ENCODE measurements at places on chromosomes 5 and 9.

DNA sequence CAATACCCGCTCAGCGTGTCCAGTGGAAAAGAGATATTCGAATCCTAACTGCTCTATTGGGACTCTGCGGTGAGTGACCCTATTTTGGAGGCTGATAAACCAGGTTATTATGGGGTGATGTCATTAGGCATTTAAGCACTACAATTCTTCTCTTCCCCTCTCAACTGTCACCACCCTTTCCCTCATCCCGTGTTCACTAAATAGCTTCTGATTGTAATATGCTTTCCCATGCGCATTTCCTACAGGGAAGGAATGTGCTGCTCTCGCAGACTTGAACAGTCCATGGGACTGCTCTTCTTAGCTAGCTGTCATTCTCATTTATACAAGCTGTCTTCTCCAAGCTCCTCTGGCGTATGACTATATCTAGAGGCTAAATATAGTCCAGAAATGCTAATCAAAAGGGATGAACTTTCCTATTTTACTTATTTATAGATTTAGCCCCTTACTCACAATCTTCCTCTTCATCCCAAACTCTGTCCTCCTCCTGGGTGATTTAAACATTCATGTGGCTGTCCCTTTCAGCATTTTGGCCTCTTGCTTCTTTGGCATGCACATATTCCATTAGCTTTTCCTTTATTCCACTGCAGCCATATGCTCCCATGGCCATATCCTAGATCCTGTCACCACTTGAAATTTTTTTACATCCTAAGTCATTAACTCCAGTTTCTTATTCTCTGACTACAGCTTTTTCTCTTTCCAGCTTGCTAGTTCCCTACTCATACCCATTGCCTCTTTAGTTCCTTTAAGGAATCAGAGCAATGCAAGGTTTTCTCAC is 39.6 kb upstream of the CSNK1G3 start:
- DNase-seq: no peak

DNA sequence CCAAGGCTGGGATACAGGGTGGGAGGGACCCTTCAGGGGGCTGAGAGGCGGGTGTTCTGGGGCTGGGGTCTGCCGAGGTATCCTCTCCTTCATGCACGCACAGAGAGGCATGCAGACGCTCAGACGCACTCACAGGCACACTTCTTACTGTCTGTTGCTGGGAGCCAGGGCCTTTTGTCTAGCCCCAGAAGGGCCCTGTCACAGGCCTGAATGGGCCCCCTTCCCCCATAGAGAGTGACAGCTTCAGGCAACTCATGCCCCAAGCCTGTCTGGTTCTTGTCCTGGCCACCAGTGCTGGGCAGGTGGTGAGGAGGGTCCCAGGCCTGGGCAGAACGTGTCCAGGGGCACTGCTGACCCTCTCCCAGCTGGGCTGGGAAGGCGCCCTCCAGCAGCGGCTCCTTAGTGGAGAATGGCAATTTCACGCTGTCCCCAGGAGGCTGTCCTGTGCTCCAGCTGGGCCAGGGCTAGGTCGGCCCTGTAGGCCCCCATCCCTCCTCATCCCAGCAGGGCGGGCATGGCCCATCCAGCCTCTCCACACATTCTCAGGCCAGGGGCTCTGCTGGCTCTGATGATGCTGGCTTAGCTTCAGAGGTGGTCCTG is 45.3 kb downstream of the LMX1B start:
- DNase-seq: no peak

GRCh38 chr5:180847026-180847425 is 14.1 kb downstream of the ZFP62 start:
- no peak for DNase-seq

GRCh38 chr5:134813827-134814226 is 31.9 kb upstream of the C5orf24 start:
- no peak for DNase-seq

DNA sequence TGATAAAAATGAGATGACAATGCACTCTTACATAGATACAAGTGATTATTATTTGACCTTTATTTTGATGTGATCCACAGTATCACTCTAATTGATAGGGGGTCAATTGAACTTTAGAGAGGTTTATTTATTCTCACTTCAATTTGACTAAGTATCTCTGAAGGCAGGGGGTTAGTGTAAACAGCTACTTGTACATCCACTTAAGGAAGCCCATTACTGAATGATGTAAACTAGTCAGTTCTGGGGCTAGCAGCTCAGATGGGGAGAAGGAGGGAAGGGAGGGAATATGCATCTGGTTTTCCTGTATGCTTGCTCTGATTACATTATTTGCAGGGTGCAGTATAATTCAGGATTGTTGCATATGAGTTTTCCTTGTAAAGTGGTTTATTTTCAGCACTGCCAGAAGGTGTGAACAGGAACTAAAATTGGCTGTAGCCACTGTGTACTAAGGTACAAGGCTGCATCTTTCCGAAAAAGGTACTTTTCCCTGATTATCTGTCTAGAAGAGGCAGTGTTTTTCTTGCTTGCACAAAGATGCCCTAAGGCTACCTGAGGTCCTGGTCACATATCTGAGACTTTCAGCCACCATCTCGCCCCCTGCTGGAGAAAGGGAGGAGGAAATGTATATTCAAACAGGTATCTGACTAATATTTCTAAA is 51.2 kb downstream of the MRPS27 start:
- peak; percentile 25 for DNase-seq

GRCh38 chr5:107574287-107574686 is 96.5 kb downstream of the EFNA5 start:
- no peak for DNase-seq

GRCh38 chr9:68933434-68934328 is 80.2 kb downstream of the PRKACG start:
- DNase-seq: no peak

DNA sequence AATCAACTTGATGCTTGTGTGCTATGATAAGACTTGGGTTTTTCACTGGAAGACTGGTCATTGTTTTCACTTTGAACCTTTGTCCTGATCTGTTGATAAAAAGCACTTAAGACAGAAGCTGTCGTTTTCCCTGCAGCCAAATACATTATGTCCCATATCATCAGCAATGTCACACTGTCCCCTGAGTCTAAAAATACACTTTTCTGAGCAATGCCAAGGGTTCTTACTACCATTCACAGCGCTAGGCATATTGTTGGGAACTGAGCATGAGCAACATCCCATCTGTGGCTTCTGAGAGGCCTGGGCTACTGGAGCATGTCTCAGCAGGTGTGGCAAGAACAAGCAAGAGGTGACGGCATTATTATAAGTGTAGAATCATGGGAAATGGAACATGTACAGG is 81.8 kb downstream of the SEMA6A start:
- DNase-seq: no peak

DNA sequence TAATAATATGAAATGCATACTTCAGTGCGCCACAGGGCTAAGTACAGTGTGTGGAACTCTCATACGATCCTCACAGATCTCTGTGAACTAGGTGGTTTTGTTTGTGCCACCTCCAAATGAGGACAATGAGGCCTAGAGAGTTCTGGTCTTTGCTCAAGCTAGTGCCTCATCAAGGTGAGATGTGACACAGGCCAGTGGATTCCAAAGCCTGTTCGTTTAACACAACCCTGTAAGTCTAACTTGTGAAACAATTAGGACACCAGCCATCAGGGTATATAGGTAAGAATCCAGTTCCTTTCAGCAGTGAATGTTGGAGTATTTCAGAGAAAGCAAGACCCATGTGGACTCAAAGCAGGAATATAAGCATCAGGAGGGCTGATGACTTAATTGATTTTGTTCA is 130.7 kb upstream of the GAS1 start:
- no peak for DNase-seq

DNA sequence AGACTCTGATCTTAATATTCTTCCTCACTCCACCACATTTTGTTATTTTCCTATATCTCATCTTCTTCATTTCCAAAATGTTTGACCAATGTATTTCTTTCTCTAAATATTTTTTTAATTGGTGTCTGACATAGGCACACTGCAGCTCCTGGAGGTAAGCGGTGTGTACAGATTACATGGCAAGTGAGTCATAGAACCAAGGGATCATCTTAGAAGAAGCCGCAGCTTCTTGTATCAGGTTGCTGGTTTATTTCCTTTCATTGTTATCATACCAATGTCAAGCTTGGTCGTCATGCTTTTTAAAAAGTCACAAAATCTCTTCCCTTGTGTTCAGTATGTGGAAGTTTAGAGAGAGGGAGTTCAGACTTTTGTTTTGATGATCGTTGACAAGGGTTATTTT is 526.1 kb upstream of the CDH18 start:
- DNase-seq: no peak

DNA sequence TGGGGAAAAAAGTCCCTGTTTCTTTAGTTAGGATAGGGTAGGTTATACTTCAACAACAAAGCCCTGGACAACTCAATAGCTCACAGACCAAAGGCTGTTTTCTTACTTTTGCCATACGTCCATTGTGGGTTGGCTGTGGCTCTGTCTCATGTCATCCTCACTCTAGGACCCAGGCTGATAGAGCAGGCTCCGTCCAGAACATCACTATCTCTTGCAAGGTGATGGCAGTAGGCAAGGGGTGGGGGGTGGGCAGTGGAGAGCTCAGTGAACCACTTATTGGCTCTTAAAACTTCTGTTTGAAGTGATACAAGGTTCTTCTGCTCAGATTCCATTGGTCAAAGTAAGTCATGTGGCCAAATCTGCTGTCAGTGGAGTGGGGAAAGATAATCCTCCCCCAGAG is 126.4 kb downstream of the CMYA5 start:
- no peak for DNase-seq

DNA sequence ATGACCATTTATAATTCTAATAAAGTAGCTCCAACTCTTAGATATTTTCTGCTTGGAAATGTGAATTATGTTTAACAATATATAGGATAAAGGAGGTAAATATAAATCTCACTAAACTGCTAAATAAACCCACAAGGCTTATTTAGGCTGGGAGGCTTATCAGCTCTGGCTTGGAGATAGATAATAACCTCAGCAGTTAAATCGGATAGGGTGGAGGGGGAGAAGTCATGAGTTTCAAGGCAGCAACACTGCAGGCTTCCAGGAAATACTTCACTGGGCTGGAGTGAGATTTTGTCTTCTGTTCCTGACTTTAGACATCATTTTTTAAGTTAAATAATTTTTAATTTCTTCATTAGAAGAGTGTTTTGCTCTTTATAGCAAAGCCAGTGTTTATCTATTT is 80.0 kb upstream of the ITGA2 start:
- DNase-seq: no peak

- no peak for DNase-seq
Observed at GRCh38 chr5:170451747-170452365, 52.0 kb upstream of the KCNIP1 start.

GRCh38 chr9:32590476-32590875 is 17.5 kb upstream of the NDUFB6 start:
- DNase-seq: no peak

DNA sequence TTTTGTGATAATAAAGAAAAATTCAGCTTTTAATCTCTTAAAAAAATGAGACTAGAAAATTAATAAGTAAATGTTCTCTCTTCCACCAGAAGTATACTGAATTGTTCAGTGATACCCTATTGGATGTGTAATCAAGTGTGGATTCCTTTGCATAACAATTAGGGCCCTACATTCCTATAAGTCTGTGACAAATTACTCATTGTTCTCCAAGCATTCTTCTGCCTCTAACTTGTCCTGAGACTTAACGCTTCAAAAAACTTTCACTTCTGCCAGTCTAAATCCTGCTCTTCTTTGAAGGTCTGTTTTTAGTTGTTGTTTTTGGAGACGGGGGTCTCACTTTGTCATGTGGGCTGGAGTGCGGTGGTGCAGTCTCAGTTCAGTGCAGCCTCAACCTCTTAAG is 9.2 kb upstream of the DDX46 start:
- DNase-seq: no peak

DNA sequence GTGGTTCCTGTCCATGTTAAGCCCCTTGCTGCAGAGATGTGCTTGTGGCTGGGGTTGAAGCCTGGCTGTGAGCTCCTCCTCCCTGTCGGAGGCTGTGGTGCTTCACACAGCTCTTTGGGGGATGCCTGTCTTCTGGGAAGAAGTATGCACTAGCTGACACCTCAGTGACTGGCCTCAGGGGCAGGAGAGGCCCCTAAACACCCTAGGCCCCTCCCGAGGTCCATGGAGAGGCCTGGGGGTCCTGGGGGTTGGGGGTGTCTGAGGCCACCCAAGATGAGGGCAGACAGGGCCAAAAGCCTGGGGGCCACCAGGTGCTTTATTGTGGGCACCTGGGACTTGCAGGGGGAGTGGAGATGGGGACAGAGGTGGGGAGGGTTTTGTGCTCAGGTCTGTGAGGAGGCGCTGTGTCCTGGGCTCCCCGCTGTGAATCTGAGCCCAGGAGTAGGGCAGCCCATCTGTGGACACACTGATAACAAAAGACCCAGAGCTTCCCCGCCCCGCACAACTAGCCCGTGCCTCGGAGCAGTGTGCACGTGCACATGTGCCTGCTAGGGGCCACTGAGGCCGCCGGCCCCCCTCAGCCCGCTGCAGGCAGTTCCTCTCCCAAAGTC is 92.0 kb downstream of the PHF2 start:
- no peak for DNase-seq

DNA sequence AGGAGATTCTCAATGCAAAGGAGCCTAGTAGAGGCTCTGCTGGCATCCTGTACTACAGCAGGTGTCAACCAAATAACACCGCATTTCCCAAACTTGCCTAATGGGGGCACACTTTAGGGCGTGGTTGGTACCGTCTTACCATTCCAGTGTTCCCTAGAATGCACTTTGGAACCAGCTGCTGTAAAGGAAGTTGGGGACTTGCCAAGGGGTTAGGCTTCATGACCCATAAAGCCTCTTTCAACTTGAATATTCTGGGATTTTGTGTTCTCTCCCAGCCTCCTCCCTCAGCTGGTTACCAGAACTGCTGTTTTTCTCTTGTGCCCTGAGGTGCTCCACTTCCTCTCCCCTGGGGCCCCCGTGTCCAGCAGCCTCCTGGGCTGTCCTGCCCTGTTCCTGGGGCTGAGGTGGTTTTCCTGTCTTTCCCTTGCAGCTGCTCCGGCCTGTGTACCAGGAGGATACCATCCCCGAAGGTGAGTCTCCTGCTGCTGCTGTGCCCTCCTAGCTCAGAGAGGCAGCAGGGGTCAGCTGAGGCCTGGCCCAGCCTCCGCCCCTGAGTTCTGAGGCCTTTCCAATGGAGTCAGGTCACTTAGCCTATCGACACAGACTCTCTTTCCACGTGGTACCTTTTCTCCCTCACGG is 44.7 kb downstream of the RGS3 start:
- DNase-seq: no peak

DNA sequence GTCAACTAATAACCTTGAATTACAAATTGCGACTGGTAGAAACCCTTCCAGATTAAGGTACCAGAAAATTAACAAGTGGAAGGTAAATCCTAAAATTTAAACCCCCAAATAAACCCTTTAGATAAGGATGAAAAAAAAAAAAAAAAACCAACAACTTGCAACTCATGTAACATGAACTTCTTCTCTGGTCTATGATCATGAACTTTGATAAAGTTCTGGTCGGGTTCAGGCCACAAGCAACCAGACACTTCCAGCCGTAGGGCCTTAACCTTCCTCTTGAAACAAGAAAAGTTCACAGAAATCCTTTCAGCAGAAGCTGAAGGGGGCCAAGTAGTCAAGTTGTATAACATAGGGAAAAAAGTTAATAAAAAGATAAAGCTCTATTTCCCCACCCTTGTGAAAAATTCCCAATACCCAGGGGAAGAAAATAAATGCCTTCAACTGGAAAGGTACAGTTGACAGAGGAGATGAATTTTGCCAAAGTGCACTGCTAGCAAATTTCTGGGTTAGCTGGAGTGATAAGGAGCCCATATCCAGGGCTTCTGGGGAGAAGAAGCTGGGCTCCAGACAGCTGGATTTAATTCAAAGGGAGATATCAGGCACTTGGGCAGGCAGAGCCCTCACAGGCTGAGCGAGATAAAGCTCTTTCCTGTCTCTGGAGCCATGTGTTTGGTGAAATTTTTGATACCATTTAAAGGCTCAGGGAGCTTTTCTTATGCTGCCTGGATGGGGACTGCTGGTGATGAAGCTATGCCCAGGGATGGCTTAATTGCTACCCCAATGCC is 234.2 kb upstream of the PANK3 start:
- DNase-seq: no peak

- DNase-seq: no peak
Observed at GRCh38 chr9:9100070-9100469, 1300.5 kb upstream of the DMAC1 start.

All from naive B cell (primary cell).